CD4-positive, alpha-beta T cell treated with Interleukin-12 subunit alpha and Interleukin-12 subunit beta, for 1 hour (primary cell): ENCODE measurements at places on chromosomes 2 and 18.
A peak's percentile ranks its signal among the peaks of the same experiment; 100 is the strongest.

DNA sequence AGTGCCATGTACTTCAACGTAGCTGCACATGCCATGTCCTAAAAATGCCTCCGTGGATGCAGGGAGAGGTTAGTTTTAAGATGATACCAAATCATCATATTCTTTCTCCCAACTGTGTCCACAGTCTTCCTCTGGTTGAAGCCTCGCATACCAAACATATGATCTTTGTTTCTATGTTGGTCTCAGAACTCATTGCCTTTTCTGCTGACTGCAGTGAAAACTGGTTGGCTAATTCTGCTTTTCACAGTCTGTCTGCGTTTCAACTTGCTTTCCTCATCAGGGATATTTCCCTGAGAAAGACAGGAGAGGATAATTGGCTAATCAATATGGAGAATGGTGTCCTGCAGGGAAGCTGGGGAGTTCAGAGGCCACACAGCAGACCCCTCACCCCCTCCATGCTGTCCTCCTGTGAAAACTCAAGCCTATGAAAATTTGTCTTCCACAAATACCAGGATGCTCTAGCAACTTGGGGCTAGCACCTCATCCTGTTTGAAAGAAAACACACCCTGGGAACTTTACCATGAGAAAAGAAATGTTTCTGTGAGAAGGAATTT lies 192.2 kb upstream of the PXDN start:
- no peak for DNase-seq

DNA sequence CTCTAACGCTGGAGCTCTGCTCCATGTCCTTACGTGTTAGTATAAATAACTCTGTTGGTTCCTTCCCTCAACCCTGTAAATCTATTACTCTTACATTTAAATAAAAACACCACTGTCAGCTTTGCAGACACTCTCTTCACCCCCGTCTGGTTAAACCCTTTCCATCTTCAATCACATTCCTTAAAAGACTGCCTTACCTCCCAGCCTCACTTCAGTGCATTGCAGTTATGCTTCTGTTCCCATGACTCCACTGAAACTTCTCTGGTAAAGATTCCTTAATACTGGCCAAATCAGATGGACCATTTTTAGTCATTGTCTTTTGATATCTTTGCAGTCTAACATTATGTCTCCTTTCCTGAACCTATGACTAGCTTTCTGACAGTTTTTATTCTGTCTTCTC lies 61.7 kb downstream of the EML4 start:
- DNase-seq, result no peak

DNA sequence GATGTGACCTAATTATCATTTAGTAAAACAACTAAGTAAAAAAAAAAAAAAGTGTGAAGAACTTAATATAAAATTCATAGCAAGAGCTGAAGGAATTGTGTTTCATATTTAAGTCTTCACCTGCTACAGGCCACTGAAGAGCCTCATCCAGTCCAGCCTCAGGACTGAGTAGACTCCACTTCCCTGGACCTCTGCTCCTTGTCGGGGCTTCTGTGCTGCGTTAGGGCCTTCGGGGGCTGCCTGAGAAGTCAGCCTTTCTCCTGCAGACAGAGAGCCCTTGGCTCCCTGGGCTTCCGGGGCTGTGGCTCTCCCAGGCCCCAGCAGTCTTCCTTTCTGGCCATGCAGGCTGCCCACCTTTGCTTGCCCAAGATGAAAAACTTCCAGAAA lies 95.5 kb downstream of the MTCL1 start:
- no peak for DNase-seq

- no peak for DNase-seq
These were observed 4.3 kb downstream of the UBXN2A start for GRCh38 chr2:23944527-23944926.

DNA sequence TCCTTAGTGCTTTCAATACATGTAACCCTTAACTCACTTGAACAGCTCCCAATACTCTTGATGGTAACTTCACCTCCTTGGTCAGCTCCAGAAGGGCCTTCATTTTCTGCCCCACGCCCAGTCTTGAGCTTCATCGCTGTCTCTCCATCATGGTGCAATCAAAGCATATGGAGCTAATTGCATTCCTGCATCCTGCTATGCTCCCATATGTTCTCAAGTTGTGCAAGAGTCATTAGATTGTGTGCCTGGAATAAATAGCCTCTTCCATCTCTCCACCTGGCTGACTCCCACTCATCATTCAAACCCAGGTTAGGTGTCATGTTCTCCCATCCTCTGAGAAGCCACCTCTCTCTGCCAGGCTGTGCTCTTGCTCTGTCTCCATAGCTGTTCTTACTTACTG lies 364.5 kb upstream of the RGPD4 start:
- DNase-seq, result no peak

- DNase-seq, result no peak
These were observed 88.8 kb downstream of the PSMG2 start for GRCh38 chr18:12791610-12792009.

DNA sequence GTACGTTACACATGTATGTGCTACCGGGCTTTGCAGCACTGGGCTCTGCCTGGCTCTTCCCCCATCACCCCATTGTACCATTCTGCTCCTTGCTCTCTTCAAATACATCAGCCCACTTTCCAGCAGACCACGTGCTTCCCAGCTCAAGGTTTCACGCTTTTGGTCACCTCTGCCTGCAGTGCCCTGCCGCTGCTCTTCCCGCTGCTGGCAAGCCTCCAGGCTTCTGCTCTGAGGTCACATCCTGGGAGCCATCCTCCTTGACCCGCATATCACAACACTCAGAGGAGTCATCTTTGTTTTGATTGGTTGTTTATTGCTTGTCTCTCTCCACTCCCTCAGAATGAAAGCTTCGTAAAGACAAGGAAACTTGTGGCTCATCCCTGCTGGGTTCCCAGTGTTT lies 34.1 kb downstream of the KIF5C start:
- DNase-seq, result no peak

DNA sequence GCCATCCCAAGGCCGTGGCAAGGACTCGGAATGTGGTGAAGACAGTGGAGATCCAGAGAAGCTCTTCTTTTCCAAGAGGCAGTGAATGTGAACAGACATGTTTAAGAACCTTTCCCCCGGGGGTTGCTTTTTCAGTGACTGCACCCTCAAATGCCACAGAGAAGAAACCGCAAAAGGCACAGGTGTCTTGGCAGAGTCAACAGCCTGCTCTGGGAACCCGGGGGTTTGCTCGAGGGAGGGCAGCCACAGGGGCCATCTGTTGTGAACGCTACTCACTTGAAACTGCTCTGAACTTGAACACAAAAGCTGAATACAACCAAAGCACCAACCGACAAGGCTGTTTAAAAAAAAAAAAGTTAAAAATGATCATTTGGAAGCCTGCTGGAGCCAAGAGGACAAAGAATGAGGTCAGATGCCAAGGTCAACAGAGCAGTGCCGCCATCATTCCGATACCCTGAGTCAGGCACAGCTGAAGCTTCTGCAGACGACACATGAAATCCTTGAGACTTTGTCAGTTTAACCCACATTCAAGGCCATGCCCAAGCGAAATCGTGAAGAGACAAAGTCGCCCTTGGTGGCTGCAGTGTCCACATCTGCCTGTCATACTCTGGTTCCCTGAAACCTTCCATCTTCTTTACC lies 47.4 kb downstream of the PSMG2 start:
- peak; percentile 13 for DNase-seq

DNA sequence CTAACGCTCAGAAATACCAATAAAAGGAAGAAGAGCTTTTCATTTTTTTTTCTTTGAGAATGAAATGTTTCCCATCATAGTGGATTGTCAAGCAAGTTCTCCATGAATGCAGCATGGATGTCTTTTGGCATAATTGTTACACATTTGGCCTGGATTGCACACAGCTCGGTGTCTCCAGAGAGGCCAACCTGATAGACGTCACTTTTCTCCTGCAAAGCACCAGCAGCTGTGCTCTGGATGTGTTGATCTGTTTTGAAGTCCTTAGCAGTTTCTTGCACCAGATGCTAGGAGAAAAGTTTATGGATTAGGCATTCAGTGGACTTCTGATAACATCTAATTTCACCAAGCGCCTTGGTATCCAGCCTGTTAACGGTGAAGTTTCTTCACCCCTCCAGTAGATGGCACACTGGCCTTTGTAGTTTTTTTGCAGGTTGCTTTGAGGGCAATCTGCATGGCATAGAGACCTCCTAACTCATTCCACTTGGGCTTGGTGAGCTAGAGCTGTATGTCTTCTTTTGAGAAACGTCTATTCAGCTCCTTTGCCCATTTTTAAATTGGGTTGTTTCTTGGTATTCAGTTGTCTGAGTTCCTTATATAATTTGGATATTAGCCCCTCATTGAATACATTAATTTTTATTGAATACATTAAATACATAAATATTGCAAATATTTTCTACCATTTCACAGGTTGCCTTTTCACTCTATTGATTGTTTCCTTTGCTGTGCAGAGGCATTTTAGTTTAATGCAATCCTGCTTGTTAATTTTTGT lies 59.7 kb downstream of the PTH2R start:
- no peak for DNase-seq

- DNase-seq, result no peak
These were observed 207.1 kb upstream of the SLC8A1 start for GRCh38 chr2:40658941-40659340.
